ENCODE measurements at places on chromosomes 5 and 9.

- no peak for DNase-seq
Observed at GRCh38 chr9:8374471-8374870, 574.9 kb upstream of the DMAC1 start.

GRCh38 chr9:79257228-79257781, 314.5 kb upstream of the TLE4 start:
- DNase-seq, result no peak

- no peak for DNase-seq
Observed at GRCh38 chr5:100430268-100431195, 104.6 kb upstream of the FAM174A start.

- no peak for DNase-seq
Observed at GRCh38 chr9:97907632-97908031, 14.7 kb downstream of the TRMO start.

- DNase-seq, result no peak
Observed at GRCh38 chr9:71120501-71121247, 747 bp downstream of the TRPM3 start.

DNA sequence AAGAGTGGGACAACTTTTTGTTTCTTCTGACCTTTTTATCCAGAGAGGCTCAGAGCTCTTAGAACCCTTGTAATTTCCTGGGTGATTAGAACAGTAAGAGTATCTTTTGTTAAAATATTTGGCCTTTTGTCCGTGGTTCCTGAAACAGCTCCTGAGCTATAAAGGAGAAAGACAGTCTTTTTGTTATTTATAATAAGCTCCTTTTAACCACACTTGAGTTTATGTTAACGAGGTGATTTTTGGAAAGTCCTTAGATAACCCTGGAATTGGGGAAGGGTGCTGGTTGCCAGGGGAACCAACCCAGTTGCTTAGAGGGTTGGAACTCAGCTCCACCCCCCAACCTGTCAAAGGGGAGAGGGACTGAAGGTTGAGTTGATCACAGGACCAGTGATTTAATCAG, 4.8 kb downstream of the ZNF483 start:
- no peak for DNase-seq

DNA sequence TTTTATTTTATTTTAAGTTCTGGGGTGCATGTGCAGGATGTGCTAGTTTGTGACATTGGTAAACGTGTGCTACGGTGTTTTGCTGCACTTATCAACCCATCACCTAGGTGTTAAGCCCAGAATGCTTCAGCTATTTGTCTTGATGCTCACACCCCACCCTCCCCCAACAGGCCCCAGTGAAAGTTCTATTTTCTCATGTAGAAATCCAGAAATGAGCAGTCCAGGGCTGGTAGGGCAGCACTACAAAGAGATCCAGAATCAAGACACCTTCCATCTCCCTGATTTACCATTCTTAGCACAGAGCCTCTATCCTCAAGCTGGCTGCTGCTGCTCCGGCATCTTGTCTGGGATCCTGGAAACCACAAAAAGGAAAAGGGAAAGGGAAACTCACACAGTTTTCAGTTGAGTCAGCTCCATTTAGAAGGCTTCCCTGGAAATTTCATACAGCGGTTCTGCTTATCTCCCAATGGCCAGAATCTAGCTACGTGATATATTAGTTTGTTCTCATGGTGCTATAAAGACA, 85.4 kb upstream of the SMARCA2 start:
- DNase-seq, result no peak

DNA sequence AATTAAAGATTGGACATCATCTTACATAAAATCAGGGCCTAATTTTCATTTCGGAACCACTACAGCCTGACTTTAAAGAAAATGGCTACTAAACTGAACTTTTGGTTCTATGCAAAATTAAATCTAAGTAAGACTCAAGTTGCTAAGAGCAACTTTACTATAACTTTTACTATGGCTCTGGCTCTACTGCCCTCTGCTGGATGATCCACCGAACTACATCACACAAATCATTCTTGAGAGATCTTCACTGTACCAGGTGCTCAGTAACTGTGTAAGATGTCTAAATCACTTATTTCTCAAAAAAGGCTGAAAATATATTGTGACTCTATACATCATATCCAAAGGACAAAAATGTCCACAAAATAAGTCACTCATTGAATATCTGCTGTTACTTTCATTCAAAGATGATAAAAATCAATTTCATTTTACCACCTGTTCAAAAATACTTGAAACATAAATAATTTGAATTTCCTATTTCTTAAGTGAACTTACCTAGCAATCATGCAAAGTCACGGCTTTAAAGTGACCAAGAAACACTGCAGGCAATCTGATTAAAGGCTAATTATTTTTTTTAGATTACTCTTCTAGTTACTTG, 13.5 kb downstream of the MOCS2 start:
- no peak for DNase-seq

- no peak for DNase-seq
Observed at GRCh38 chr5:82182662-82183061, 95.5 kb downstream of the RPS23 start.

- DNase-seq, result no peak
Observed at GRCh38 chr5:77816686-77817085, 40.5 kb upstream of the TBCA start.

GRCh38 chr5:160479926-160480325, 58.3 kb downstream of the PTTG1 start:
- no peak for DNase-seq

GRCh38 chr9:127905788-127906191, 6.4 kb upstream of the ST6GALNAC6 start:
- no peak for DNase-seq

- no peak for DNase-seq
Observed at GRCh38 chr5:374631-375335, 53.3 kb downstream of the AHRR start.

DNA sequence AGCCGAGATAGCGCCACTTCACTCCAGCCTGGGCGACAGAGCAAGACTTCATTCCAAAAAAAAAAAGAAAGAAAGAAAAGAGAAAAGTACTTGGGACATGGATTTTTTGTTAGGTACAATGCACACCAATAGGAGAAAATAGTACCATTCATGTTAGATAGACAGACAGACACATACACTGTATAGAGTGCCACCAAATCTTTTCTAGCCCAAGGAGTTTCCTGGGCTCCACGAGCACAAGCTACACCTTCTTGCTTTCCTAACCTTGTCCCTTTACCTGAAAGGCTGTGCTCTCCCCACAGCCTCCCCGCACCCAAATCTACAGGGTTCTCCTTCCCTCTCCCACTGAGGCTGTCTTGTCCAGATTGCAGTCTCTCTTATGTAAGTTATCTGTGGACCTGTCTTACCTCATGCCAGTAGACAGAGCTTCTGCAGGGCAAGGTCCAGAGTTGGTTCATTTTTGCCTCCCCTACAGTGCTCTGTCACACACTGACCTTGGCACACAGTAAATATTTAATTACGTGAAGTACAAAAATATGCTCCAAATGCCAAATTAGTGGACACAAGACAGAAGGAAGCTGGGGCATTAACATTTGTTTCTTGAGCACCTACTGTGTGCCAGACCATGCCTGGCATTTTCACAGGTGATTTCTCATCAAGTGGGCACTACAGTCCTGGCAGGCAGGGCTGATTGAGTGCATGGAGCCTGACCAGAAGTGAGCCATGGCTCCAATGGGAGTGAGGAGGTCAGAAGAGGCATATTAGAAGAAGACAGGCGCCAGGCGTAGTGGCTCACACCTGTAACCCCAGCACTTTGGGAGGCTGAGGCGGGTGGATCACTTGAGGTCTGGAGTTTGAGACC, 5.9 kb downstream of the ALAD start:
- no peak for DNase-seq

- DNase-seq, result no peak
Observed at GRCh38 chr5:95963650-95964410, 2.2 kb upstream of the ELL2 start.

- no peak for DNase-seq
Observed at GRCh38 chr5:61311056-61311610, 20.9 kb upstream of the ZSWIM6 start.

- no peak for DNase-seq
Observed at GRCh38 chr9:128247226-128247803, 28.5 kb downstream of the GOLGA2 start.

- DNase-seq, result no peak
Observed at GRCh38 chr9:316382-316965, 101.8 kb downstream of the DOCK8 start.

- DNase-seq, result no peak
Observed at GRCh38 chr9:114250235-114250568, 72.7 kb upstream of the ORM1 start.

DNA sequence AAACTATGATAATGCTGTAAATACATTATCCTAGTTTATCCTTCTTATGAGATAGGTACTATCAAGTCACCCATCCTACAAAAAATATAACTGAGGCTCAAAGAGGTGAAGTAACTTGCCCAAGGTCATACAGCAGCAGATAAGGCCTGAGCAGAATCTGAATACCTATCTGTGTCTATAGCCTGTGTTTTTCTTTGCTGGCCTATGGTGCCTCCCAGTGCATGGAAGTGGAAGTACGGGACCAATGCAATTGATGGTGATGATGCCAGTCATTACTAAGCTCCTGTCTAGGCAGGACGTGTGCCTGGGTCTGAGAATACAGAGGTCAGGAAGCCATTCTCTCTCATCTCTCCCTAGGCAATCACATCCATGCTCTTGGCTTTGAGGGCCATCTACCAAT, 67.8 kb downstream of the FAT2 start:
- DNase-seq, result no peak

DNA sequence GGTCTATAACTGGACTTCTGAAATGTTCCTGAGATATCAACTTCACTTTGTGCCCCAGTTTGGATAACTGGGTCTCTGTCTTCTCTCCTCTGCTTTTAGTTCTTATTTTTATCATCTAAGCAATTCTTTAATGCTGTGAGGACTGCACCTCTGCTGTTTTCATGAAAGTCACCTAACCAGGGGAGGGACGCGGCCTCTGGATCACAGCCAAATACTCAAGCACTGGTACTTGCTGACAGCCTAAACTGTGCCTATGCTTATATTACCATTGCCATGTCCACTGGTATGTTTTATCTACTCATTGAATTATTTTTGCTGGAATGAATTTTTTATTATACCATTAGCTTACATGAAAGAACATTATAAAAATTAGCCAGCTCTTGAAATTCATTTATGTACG, 674.0 kb downstream of the DMRTA1 start:
- no peak for DNase-seq

DNA sequence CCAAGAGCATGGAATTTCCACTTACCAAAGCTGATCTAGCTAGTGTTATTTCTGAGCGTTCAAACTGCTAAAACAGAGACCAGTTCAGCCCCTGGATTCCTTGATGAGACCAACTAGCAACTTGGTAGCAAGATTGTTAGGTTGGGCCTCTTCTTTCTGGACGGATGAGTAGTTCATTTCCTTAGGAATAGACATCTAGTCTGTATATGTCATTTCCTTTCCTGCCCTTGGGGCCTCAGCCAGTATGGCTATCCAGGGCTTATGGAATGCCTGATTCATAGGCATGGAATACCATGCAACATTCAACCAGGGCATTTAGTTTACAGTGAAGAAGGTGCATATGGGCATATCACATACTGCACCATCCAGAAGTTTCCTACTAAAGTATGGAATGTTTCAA, 14.5 kb upstream of the LPAR1 start:
- DNase-seq, result no peak

GRCh38 chr5:12669326-12669725, 765.1 kb upstream of the CTNND2 start:
- DNase-seq, result no peak
